ENCODE measurements at places on chromosomes 3 and 15. TPM values are rescaled to one million over a fixed set of nuclear protein-coding genes. Genes with fewer than 3 reads are reported as not detected.
A peak's percentile ranks its signal among the peaks of the same experiment; 100 is the strongest.

The ITGA11 gene
- total RNA-seq, result 4.7 TPM

The MUSTN1 gene
- total RNA-seq, result 2.6 TPM

The CIAO2A gene
- total RNA-seq, result 228 TPM

The PPP2R3A gene
- total RNA-seq, result 20.2 TPM

The MKRN3 gene
- 0.57 TPM for total RNA-seq

The APOD gene
- 9.6 TPM for total RNA-seq

The CCR1 gene
- total RNA-seq, result 2.7 TPM

The ARRDC4 gene
- total RNA-seq, result 35.3 TPM

The HTR3C gene
- not detected for total RNA-seq

The SEC22C gene
- 44.1 TPM for total RNA-seq

The CSPG4 gene
- total RNA-seq, result 6.4 TPM

The CRYGS gene
- 1.9 TPM for total RNA-seq

The STXBP5L gene
- 0.24 TPM for total RNA-seq

DNA sequence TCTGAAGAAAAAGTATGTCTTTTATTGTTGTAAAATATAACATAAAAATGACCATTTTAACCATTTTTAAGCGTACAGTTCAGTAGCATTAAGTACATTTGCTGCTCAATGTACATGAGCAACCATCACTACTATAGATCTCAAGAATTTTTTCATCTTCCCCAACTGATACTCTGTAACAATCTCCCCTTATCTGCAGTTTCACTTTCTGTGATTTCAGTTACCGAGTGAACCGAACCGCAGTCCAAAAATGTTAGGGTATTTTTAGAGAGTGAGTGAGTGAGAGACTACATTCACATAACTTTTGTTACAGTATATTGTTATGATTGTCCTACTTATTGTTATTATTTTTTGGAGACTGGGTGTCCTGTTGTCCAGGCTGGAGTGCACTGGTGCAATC is 9.0 kb upstream of the SLC25A26 start:
- no peaks in the 10 kb centered on the region for H3K36me3 ChIP-seq
- no peak overlapping the region for H3K27ac ChIP-seq
- H3K27me3 ChIP-seq, result no peaks in the 10 kb centered on the region
- H3K4me1 ChIP-seq, result no peaks in the 10 kb centered on the region
- H3K4me3 ChIP-seq, result no peak overlapping the region

DNA sequence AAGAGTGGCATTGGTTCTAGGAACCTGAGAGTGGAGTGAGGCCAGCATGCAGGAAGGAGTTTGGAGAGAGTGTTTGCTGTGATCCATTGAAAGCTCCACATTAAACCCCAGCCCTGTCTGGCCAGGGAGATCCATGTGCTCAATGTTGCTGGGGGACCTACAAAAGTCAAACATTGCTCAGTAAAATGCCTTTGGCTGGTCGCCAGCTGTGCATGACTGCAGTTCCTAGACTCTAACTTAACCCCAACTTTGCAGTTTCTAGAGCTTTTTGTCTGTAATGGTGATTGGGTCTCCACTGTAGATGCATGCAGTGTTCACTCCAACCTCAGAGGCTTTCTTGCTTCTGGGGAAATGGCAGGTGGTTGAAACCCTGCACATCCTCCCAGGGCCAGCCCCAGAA is 99.7 kb upstream of the ABHD17C start:
- H3K36me3 ChIP-seq, result no peaks in the 10 kb centered on the region
- H3K4me1 ChIP-seq, result peaks cover 6% of the 10 kb centered on the region
- H3K27me3 ChIP-seq, result no peaks in the 10 kb centered on the region
- H3K27ac ChIP-seq, result no peak overlapping the region

GRCh38 chr3:195834675-195835583 is 23.2 kb upstream of the MUC4 start:
- H3K36me3 ChIP-seq, result no peaks in the 10 kb centered on the region
- H3K4me3 ChIP-seq, result no peak overlapping the region
- no peaks in the 10 kb centered on the region for H3K4me1 ChIP-seq
- H3K27me3 ChIP-seq, result no peaks in the 10 kb centered on the region

DNA sequence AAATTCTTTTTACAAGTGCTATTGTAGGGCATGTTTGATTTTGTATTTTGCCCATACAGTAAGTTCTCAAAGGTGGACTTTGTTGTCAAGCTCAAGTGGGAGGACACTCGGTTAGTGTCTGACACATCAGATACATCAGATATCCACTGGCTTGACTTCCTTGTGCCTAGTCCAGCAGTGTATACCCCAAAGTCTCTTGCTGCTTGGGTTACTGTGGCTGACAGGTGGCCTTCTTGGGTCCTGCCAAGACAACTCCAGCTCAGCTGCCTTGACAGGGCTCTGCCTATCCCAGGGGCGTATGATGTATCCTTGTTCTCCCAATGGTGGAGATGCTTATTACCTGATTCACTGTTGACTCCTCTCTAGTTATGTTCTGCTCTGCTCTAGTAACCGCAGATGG is 214.9 kb downstream of the CBLB start:
- H3K27ac ChIP-seq, result no peak overlapping the region
- peaks cover 16% of the 10 kb centered on the region for H3K4me1 ChIP-seq

- H3K4me3 ChIP-seq, result no peak overlapping the region
- peaks cover 22% of the 10 kb centered on the region for H3K4me1 ChIP-seq
- no peaks in the 10 kb centered on the region for H3K27me3 ChIP-seq
- DNase-seq, result no peak
- H3K27ac ChIP-seq, result no peak overlapping the region
- no peaks in the 10 kb centered on the region for H3K36me3 ChIP-seq
Measured at GRCh38 chr3:128236657-128237056, 83.4 kb downstream of the EEFSEC start.

DNA sequence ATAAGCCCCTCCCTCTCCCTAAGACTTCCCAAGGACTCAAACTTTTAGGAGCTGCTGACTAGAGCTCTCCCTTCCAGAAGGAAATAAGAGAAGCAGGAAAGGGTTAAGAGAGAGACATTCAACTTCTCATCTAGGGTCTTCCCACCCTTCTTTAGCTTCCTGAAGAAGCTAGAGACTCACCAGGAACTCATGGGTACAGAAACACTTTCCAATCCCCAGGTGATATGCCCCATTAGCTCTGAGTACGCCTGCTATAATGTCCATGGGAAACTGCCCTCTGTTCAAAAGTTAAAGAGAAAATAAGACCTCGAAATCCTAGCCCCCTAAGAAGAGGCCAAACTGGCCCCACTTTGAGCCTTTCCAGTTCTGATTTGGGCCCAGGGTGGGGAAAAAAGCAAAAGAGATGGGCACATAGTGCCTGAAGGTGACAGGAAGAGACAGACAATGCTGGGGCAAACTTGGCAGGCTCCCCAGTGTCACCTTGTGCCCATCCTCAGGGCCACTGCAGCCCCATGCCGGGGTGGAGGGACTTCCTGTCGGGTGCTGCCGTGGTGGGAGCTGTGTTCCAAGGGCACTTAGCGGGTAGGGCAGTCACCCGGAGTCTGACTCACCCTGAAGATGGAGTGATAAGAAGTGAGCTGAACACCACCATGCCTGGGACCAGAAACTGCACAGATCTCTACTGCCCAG is 29.5 kb downstream of the CCDC12 start:
- peak; percentile 71 for DNase-seq
- H3K4me3 ChIP-seq, result no peak overlapping the region
- H3K36me3 ChIP-seq, result no peaks in the 10 kb centered on the region
- no peaks in the 10 kb centered on the region for H3K27me3 ChIP-seq
- peak overlapping the region; percentile 99 for H3K27ac ChIP-seq

DNA sequence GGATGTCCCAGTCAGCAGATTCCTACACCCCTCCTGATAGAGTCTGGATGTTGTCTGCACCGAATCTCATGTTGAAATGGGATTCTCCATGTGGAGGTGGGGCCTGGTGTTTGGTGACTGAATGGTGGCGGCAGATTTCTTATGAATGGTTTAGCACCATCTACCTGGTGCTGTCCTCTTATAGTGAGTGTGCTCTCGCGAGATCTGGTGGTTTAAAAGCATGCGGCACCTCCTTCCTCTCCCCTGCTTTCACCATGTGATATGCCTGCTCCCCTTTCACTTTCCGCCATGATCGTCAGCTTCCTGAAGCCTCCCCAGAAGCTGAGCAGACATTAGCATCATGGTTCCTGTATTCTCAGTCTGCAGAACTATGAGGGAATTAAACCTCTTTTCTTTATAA is 135.2 kb upstream of the SLC6A11 start:
- H3K36me3 ChIP-seq, result no peaks in the 10 kb centered on the region
- peaks cover 2% of the 10 kb centered on the region for H3K27me3 ChIP-seq
- DNase-seq, result no peak
- H3K4me1 ChIP-seq, result no peaks in the 10 kb centered on the region
- no peak overlapping the region for H3K4me3 ChIP-seq
- no peak overlapping the region for H3K27ac ChIP-seq

DNA sequence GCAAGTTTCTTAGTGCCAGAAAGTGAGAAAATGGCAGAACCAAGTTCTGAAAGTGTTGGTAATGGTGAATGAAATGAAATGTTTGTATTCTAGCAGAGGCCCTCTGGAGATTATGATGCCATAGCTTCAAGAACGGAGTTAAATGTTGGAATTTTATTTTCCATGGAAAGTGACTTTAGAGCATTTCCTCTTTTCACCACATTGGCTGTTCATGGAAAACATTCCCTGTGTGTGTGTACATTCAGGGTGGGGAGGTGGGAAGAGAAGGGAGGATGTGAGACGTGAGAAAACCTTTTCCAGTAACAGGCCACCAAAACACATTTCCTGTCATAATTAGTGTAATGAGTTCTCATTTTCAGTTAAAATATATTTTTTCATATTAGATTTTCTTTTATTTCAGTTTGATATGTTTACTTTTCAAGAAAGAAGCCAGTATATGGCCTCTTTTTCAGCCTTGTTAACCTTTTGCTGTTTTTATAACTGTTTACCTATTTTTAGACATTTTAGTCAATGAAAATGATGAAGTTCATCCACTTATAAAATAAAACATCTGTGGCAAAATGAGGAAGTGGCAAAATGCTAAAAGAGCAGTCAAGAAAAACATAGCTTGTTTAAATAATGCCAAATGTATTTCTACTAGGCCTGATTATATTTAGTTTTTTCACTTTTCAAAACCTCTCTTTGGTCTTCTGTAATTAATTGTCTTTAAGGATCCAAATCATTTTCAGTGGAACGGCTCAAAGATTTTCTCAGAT is 21.6 kb downstream of the SAMMSON start:
- H3K36me3 ChIP-seq, result no peaks in the 10 kb centered on the region
- no peak for DNase-seq
- H3K4me3 ChIP-seq, result no peak overlapping the region
- no peaks in the 10 kb centered on the region for H3K27me3 ChIP-seq

DNA sequence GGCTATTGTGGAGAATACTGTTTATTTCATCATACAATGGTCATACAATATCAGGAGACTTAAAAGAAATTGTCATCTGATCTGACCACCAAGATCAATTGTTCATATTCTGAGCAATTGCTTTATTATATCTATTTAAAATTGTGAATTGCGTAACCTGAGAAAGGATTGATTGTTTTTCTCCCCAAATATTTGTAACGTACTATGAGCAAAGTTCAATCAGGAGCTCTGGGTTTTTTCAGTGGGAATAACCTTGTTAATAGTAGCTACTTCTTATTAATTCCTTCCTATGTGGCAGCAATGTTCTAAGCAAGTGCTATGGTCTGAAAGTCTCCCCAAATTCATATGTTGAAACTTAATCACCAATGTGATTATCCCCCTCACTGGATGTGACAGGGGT is 323.1 kb downstream of the ZPLD1 start:
- DNase-seq, result no peak
- no peak overlapping the region for H3K27ac ChIP-seq
- no peak overlapping the region for H3K4me3 ChIP-seq
- no peaks in the 10 kb centered on the region for H3K36me3 ChIP-seq

DNA sequence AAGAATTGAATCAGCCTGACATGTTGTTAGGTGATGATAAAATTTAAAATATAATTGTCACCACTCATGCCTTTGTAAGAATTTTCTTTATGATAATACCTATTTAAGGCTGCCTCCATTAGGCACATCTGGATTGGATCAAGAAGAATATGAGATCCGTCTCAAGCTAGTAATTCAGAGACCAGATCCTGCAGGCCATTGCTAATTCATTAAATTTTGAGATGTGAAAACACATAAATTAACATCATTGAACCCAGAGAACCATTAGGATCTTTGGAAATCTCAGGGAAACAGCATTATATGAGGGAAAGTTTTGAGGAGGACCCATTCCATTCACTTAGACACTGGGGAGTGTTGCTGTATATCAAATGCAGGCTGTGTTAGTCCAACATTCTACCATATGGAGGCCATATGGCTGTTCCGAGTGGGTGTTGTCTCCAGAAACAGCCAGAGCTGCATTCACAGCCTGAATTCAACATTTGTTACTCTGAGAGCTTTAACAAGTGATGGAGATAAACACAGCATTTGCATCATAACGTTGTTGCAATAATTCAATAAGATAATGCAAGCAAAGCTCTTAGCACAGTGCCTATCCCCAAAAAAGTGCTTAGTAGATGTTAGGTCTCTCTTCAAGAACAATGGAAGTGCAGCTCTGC is 67.4 kb downstream of the DTWD1 start:
- H3K4me3 ChIP-seq, result no peak overlapping the region
- no peak overlapping the region for H3K27ac ChIP-seq
- H3K36me3 ChIP-seq, result no peaks in the 10 kb centered on the region
- no peaks in the 10 kb centered on the region for H3K27me3 ChIP-seq
- H3K4me1 ChIP-seq, result no peaks in the 10 kb centered on the region

DNA sequence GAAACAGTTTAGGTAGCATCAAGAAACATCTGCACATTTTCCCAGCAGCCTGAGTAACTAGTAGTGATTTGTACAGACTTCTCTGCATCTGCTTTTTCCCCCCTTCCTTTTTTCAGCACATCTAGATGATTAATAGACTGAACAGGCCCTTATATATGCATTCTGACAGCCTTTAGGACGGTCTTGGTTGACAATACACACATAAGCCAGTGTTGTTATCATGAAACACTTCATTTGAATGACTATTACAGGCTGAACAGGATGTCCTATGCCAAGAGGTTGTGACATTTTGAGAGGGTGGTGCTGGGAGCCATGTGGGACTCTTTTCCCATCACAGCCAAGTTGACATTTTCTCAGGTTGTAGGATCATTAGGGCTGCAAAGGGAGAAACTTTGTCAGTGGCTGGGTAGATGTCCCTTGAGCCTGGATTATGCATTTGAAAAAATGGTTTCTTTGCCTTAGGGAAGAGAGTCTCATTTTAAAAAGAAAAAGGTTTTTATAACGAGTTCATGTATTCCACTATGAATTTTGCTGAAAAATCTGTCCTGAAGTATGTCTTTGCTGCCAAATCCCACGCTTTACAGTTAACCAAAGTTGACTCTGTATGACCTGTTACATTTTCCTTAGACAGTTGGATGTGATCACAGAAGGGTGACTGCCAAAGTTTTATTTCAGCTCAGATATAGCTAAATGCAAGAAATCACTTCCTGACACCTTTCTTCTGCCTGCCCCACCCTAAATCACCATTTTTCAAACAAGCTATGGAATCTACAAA is 73.7 kb downstream of the FILIP1L start:
- H3K4me1 ChIP-seq, result peaks cover 35% of the 10 kb centered on the region
- DNase-seq, result no peak
- H3K4me3 ChIP-seq, result no peak overlapping the region
- no peaks in the 10 kb centered on the region for H3K36me3 ChIP-seq

DNA sequence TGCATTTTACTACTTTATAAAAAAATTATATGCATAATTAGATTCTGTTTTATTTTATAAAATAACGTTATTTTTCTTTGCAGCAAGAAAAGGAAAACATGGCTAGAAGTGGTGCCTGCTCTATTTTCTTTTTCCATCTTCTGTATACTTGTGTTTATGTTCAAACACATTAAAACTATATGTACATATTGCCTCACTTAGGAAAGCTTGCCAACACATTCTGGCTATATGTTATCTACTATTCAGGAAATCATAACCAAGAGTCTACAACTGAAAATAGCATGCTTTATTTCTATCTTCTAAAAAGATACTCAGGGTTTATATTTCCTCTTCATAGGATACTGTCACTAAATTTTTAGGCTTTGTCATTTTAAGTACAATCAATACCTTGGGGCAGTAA is 90.2 kb upstream of the KCNMB2 start:
- H3K27ac ChIP-seq, result no peak overlapping the region
- no peak overlapping the region for H3K4me3 ChIP-seq

- peaks cover 4% of the 10 kb centered on the region for H3K27me3 ChIP-seq
- H3K4me1 ChIP-seq, result no peaks in the 10 kb centered on the region
Measured at GRCh38 chr15:58010983-58011382, 54.5 kb downstream of the ALDH1A2 start.

Measured in hepatocyte (in vitro differentiated cells).